T-helper 2 cell (primary cell): ENCODE measurements at places on chromosomes 7 and 10.

- DNase-seq = no peak
These were observed 3.7 kb upstream of the HDAC9 start for GRCh38 chr7:18491871-18492270.

GRCh38 chr7:115747174-115747573 is 283.4 kb downstream of the TFEC start:
- DNase-seq = peak; percentile 22

- no peak for DNase-seq
These were observed 6.9 kb downstream of the SMC3 start for GRCh38 chr10:110574420-110574819.

GRCh38 chr10:30039567-30039966 is 19.8 kb downstream of the JCAD start:
- no peak for DNase-seq

DNA sequence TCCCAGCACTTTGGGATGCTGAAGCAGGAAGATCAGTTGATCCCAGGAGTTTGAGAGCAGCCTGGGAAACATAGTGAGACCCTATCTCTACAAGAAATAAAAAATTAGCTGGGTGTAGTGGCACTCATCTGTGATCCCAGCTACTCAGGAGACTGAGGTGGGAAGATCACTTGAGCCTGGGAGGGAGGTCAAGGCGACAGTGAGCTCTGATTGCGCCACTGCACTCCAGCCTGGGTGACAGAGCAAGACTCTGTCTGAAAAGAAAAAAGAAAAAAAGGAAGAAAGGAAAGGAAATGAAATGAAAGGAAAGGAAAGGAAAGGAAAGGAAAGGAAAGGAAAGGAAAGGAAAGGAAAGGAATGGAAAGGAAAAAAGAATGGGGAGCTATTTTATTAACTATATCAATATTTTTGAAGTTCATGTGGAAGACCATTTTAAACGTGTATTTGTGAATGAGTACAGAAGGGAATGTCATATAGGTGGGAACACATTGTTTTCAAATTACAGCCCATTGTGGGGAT is 7.1 kb upstream of the IFIT2 start:
- DNase-seq = no peak

- no peak for DNase-seq
These were observed 3.1 kb upstream of the HOXA9 start for GRCh38 chr7:27168265-27168947.

GRCh38 chr7:88315522-88315921 is 8.8 kb upstream of the STEAP4 start:
- no peak for DNase-seq

DNA sequence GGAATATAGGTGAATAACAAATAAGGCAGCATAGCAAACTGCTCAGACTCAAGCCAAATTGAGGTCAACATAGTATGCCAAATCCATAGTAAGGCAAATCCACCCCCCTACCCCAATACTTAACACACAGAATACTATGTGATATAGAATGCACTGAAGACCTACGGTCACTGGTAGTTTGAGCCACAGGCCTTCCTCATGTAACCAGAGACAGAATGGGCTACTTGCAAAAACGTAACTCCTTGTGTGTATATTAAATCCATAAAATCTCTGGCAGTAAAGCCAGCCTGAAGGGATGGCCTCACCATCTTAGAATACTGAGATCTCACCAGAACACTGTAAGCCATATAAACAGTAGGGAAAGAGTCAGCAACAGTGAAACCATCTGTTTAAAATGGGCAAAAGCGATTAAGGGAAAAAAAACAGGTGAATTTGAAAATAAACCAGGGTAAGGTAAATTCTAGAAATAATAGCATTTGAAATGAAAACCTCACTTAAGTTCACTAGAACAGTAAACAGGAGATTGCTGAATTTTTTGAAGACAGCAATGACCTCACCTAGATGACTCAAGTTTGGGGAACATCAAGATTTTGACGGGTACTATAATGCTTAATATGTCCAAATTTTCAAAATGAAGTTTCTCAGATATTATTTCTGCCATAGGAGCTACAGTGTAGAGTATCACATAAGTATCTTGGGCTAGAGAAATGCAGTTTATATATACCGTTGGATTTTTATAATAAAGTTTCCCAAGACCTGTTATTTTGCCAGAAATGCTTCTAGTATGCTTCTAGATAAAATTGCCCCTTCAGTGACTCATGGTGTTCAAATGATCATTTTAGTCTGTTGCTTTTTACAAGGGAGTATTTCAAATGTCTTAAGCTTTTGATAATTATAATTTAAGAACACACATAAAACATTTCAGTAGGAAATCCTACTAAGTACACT is 13.9 kb downstream of the HNRNPA2B1 start:
- DNase-seq = no peak

GRCh38 chr7:158067931-158068482 is 519.6 kb downstream of the PTPRN2 start:
- no peak for DNase-seq

- no peak for DNase-seq
These were observed 36.2 kb downstream of the TOMM7 start for GRCh38 chr7:22786290-22786932.

- no peak for DNase-seq
These were observed 85.1 kb upstream of the KMT2C start for GRCh38 chr7:152520861-152521302.

DNA sequence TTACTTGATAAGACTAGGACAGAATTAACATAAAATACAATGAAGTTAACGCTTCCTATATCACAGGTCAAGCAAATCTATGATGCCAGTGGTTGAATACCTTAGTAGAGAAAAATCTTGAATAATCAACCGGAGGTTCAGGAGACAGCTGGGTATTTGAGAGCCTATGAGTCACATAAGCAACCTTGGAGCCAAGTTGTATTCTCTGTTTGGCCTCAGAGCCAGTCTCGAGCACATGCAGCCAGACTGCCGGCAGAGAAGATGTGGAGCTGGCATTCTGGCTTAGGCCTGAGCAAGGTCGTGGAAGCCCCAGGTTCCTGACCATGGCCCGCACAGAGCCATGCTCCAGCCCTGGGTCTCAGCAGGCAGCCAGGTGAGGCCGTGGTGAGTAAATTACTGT is 90.3 kb downstream of the FAM204A start:
- DNase-seq = no peak

- no peak for DNase-seq
These were observed 142.9 kb downstream of the NOC3L start for GRCh38 chr10:94219829-94220228.

DNA sequence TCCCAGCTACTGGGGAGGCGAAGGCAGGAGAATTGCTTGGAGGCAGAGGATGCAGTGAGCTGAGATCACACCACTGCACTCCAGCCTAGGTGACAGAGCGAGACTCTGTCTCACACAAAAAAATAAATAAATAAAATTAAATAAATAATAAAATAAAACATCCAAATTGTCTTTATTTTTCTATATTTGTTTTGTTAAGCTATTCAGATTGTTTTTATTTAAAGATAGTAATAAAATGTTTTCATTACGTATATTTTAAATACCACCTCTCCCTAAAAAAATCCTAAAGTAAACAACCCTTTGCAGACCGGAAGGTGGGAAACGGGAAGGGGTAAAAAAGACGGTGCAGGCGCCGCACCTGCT is 70.7 kb upstream of the TNRC18 start:
- DNase-seq = no peak

DNA sequence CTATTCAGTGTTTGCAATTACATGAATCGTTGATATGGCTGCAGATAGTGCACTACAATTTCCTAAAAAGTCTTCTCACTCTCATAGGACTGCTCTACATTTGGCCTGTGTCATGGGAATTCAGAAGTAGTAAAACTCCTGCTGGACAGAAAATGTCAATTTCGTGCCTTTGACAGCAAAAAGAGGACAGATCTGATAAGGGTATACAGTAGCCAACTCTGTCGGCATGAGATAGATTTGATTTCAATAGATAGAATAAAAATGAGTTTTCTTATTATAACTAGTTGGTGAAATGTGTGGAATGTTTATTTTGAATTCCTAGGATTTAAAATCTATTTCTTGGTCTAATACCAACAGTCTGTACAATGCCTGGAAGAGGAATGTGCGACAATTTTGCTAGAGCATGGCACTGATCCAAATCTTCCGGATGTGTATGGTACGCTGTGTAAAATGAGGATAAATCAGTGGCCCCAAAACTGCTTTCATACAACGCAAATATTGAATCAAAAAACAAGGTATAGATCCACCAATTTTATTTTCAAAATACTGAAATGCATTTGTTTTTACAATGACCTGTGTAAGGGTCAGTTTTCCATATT is 133.5 kb upstream of the CDK13 start:
- DNase-seq = no peak

GRCh38 chr7:80771523-80771922 is 133.1 kb downstream of the CD36 start:
- no peak for DNase-seq

GRCh38 chr7:99211241-99211602 is 3.3 kb upstream of the KPNA7 start:
- DNase-seq = no peak

GRCh38 chr7:24819916-24820689 is 62.8 kb upstream of the GSDME start:
- DNase-seq = peak; percentile 26

GRCh38 chr7:108231221-108231620 is 101.1 kb upstream of the LAMB4 start:
- no peak for DNase-seq

DNA sequence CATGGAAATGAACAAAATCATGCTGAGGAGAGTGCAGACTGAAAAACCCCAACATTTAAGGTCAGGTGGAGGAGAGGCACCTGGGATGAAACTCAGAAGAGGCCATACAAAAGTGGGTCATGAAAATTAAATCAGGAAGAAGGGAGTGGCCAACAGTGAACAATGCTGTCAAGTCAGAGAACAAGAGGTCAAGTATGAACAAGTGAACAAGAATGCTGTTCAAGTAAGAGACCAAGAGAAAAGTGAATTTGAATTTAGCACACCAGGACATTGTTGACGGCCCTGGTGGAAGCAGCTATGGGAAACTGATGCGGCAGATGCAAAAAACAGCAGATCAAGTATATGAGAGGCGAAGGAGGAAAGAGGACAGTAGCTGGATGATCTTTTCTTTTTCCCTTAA is 7.9 kb downstream of the CEP41 start:
- no peak for DNase-seq

GRCh38 chr10:28685717-28686116 is 8.4 kb downstream of the BAMBI start:
- DNase-seq = no peak

DNA sequence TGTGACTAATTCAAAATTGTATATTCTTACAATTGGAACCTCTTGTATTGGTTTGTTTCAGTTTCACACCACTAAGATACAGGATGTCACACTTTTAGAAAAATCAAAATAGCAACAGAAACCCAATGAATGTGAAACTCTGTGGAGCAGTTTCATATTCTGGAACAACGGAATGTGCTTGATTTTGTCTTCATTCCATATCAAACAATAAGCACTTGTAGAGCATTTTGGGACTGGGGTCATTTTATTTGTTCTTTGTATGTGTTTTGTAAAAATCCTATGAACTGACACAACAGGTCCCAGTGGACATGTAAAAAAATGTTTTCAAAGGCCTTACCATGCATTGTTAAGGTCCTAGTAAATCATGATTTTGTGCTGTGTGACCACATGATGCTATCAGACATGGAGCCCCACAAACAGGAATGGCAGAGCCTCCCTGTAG is 123.1 kb downstream of the DKK1 start:
- DNase-seq = no peak

DNA sequence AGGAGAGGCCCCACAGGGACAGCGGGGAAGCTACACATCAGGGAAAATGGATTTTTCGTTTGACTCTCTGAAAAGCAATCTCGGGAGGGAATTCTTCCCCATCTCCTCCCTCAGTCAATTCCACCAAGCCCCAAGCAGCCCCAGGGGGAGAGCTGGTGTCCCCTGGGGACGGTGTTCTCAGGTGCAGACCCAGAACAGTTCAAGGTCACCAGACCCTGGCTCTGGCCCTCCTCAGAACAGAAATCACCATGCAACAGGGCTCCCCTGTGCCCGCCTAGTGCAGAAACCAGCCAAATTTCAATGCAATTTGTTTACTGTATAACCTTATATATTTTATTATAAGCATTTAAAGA is 34.1 kb downstream of the GSDME start:
- no peak for DNase-seq

DNA sequence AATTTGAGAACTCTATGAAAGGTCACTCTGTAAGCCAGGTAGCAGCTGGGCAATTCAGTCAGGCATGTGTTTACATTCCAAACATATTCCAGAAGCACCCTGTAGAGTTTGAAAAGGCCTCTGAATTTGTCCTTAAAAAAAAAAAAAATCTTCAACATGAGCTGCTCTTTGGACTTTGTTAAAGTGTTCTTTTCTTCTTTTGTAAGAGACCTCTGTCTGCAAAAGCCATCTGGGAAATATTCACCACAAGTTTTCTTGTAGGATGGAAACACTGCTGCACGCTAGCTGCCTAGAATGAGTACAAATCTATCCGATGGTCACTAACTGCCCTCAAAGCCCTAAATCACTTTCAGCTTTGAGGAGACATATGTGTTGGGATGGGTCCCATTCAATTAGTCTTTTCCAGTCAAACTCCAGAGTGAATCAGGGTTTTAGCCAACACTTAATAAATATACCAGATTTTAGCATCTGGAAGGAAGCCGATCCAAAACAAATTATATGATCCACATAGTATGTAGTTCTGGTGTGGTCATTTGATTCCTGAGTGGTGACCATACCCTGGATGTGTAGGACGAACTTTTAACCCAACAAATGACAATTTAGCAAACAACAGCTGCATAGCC is 85.9 kb downstream of the CD36 start:
- DNase-seq = no peak

- no peak for DNase-seq
These were observed 232.1 kb upstream of the PCLO start for GRCh38 chr7:83394776-83395175.

DNA sequence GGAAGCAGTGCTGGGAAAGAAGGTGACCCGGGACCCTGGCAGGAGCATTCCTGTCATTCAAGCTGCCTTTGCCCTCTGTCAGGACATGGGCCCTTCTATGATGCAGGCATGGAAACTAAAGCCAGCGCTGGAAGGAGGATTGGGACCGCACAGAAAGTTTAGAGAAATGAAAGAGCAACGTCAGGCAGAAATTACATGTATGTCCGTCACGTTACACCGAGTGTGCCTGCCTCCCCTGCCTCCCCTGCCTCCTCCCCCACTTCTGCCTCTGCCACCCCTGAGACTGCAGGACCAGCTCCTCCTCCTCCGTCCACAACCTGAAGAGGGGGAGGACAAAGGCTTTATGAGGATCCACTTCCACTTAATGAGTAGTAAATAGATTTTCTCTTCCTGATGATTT is 13.9 kb upstream of the PWWP2B start:
- DNase-seq = no peak

DNA sequence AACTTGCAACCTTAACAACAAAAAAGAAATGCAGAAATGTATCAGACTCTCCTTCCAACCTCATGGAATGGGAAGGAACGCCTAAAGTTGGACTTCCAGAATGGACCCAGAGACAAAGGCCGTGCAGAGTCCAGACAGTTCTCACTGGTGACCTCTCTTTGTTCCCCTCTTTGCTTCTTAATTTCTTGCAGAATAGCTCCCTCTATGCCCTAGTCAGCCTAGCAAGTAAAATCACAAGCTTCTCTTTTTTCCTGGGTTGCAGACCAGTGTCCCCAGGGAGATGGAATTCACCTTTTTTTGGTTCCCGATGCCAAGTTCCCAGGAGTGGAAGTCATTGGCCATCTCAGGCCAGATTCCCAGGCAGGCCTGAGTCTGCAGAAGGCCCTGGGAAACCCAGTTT is 278.0 kb downstream of the CCSER2 start:
- no peak for DNase-seq

- DNase-seq = no peak
These were observed 1652.7 kb upstream of the LRRTM3 start for GRCh38 chr10:65273115-65273514.
